Fibroblast of lung (primary cell): ENCODE measurements at places on chromosomes 12 and 14.

DNA sequence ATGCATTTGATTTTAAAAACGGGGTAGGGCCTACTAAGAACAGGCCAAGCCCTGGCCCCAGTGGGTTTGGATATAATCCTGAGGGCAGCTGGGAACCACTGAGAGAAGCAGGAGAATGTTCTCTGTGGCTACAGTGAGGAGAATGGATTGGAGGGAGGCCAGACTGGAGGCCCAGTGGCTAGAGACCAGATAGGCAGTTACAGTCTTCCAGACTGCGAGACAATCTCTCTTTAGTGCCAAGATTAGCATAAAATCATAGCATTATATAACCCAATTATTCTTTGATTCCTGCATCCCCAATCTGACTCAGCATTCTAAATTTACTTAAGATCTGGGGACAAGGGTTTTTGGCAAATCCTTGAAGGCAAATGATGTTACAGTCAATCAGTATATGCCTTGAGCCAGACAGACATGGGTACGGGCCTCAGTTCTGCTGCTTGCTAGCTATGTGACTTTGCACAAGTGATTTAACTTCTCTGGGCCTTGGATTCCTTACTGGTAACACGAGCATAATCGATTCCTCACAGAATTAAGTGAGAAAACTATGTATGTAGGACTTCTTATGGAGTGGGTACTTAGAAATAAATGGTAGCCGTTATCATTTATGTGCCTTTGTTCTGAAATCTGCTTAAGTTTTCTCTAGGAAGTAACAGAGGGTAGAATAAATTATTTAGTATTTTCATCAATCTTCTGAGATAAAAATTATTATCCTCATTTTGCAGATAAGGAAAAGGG lies 18.3 kb downstream of the NINJ2 start:
- peak; percentile 65 for DNase-seq

- DNase-seq: no peak
Measured at GRCh38 chr12:65660836-65661235, 163.4 kb upstream of the HMGA2 start.

GRCh38 chr12:110530511-110530910 lies 28.4 kb downstream of the RAD9B start:
- no peak for DNase-seq

DNA sequence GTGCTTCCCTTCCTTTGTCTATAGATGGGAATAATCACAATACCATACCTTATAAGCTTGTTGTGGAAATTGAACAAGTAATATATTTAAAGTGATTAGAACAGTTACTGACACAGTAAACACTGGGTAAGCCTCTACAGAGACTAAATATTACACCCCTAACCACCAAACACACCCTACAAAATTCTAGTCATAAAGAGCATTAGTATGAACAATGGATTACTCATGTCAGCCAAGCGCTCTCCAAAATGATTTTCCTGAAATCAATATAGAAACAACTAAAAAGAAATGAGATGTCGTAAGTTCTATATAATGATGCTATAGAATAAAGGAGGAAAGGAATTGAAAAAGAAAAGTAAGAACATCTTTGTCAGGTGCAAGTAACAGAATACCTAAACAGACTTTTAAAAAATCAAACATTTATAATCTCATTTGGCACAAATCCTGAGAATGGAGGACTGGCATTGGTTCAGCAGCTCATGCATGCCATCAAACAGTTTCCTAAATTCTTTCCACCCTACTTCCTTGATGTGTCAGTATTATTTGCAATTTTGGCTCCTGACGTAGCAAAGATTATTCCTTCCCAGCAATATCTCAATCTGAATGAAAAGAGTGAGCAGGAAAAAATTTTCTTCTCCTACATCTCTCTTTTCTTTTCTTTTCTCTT lies 118.0 kb downstream of the SINHCAF start:
- no peak for DNase-seq

GRCh38 chr12:9870286-9870866 lies 1.2 kb upstream of the CLEC2B start:
- peak; percentile 27 for DNase-seq

- peak; percentile 77 for DNase-seq
Measured at GRCh38 chr12:124536641-124537040, 30.8 kb downstream of the NCOR2 start.

DNA sequence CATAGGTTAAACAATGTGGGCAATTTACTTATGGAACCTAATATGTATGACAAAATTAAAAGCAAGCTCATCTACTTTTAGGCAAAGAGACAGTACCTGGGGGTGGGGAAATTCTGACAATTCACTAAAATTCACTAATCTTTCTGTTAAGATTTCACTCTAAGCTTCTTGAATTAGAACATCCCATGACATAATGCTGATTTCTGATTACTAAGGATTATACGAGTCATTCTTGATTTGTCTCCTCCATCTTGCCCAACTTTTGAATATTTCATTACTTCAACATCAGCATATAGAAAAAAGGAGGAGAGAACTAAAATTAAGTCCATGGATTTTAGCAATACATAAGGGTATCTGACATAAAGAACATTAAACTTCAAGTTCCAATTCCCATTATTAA lies 2.4 kb downstream of the CEP83 start:
- no peak for DNase-seq

- DNase-seq: no peak
Measured at GRCh38 chr12:54266852-54267251, 13.1 kb downstream of the CBX5 start.

GRCh38 chr14:101361044-101361443 lies 200.3 kb upstream of the DIO3 start:
- no peak for DNase-seq

- peak; percentile 56 for DNase-seq
Measured at GRCh38 chr14:52342849-52343596, 28.9 kb downstream of the PTGER2 start.

DNA sequence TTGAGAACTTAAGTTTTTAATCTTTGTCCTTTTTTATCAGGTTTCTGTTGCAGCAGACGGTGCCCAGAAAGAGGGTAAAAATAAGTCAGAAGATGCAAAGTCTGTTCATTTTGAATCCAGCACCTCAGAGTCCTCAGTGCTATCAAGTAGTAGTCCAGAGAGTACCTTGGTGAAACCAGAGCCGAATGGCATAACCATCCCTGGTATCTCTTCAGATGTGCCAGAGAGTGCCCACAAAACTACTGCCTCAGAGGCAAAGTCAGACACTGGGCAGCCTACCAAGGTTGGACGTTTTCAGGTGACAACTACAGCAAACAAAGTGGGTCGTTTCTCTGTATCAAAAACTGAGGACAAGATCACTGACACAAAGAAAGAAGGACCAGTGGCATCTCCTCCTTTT lies 53.5 kb downstream of the RAD52 start:
- no peak for DNase-seq

GRCh38 chr12:65257986-65258385 lies 20.5 kb upstream of the MSRB3 start:
- no peak for DNase-seq

DNA sequence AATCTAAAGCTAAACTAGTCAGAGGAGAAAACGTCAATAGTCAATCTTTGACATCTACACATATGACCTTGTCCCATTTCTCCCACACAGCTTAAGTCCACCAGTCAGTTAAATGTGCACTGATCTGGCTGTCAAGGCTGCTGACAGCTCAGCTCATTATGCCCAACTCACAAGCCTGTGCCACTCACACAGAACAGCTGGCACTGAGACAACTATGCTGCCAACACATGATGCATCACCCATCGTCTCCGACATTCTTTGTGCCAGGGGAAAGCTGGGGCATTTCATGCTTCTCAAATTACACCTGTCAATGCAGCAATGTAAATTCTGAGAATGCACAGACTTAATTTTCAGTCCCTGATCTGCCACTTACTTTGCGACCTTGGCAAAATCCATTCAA lies 25.3 kb downstream of the GNS start:
- DNase-seq: no peak

- DNase-seq: peak; percentile 54
Measured at GRCh38 chr12:94458877-94459727, 565 bp downstream of the CEP83 start.

DNA sequence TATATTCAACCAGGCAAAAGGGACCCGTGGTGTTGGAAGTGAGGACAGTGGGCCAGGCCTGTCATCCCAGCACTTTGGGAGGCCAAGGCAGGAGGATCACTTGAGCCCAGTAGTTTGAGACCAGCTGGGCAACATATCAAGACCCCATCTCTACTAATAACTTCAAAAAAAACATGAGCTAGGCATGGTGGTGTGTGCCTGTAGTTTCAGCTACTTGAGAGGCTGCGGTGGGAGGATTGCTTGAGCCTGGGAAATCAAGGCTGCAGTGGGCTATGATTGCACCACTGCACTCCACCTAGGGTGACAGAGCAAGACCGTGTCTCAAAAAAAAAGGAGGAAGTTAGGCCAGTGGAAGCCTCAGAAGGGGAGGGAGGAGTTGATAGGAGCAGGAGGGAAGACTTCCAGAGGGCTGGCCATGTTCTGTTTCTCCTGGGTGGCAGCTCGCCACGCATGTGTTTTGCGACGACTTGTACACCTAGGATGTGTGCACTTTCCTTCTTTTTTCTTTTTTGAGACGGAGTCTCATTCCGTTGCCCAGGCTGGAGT lies 10.1 kb downstream of the SLC25A29 start:
- DNase-seq: no peak

GRCh38 chr12:52127683-52128450 lies 48.4 kb downstream of the SMIM41 start:
- no peak for DNase-seq

- DNase-seq: no peak
Measured at GRCh38 chr12:662566-663292, 516 bp downstream of the NINJ2 start.

DNA sequence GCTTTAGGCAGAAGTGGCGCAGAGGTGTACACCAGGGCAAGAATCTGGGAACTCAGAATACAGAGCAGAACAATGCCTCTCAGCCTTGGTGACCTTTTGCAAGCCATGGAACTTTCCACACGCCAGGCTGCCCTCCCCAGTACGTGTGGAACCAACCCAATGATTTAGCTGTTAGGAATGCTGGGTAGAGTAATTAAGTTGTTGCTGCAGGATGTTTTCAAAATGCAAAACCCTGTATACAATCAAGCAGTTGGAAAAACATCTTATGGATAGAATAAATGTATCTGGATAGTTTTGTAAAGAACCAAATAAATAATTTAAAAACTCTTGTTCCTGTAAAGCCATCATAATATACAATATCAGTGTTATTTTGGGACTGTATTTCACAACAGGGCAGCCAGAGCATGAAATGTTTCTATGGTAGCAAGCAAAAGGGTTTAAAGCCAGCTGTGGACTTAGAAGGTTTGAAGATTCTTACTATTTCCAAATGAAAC lies 19.4 kb downstream of the PPP1R36 start:
- peak; percentile 75 for DNase-seq

DNA sequence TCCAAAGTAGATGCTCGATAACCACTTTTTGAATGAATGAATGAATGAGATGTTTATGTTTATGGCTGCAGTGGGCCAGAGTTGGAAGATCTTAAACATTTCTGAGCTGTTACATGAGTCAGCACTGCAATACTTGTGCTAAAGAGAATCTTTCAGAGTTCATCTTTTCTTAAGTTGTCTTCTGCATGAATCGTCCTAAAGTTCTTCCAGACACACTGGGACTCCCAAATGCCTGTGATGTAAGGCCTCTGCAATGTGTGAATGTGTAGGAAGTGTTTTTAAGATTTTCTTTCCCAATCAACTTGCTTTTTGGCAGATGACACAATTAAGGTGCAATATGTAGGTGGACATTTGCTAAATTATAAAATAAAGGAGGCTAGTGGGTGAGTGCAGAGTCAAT lies 50.3 kb upstream of the TRIM9 start:
- DNase-seq: peak; percentile 23

DNA sequence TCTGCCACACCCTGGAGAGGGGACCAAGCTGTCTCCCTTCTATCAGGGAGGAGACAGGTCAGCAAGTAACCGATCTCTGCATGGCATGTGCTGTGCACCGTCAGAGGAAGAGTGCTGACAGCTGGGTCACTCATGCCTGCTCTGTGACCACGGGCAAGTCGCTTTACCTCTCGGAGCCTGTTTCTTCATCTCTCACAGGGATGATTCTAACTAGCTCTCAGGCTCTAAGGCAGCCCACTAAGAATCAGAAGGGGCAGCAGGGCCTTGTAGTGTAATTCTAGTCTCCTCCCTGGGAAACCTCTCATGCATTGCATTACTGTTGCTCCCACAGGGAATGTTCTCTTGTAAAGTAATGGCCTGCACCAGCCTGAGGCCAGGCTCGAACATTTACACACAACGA lies 11.9 kb downstream of the CD9 start:
- no peak for DNase-seq

- peak; percentile 65 for DNase-seq
Measured at GRCh38 chr12:40253936-40254335, 29.1 kb downstream of the LRRK2 start.

DNA sequence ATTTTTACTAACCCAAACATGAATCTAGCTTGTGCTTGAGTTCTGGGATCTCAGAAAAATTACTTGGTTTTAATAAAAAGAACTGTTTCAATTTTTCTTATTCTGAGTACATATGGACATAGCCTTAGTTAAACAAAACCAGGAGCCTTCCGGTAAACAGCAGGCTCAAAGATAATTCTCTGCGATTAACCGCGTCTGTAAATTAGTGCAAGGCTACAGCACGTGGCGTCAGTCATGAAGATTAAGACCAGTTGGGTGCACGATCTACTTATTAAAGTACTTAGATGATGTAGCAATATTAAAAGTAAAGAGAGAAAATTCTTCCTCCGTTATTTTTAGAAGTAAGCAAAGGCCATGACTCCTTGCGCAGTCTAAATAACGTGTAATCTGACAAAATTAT lies 700 bp downstream of the KCNJ8 start:
- peak; percentile 14 for DNase-seq

GRCh38 chr14:34436118-34436905 lies 25.7 kb downstream of the SPTSSA start:
- DNase-seq: peak; percentile 80

DNA sequence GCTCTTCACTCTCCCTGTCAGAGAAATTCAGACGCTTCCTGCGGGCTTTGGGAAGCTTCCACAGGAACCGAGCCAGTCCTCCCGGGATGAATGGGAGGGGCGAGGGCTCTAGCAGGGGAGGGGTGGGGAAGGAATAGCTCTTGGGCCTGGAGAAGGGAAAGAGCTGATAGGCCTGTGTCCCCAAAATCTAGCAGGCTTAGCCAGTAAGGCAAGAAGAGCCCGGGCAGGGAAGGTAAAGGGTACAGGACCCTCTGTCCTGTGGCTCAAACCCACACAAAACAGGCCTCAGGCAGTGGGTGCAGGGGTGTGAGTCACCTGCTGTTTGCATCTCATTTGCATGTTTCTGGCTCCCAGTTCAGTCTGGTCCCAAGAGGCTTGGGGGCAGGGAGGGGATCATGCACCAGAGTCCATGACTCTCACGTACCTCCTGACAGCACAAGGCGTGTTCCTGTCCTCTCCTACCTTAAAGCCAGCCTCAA lies 8.7 kb upstream of the SMUG1 start:
- DNase-seq: no peak
